CD4-positive, alpha-beta T cell treated with Interleukin-1 beta for 1 hour (primary cell): ENCODE measurements at places on chromosomes 7 and 10.

- no peak for DNase-seq
Observed at GRCh38 chr7:112989531-112989930, 97.1 kb downstream of the GPR85 start.

- no peak for DNase-seq
Observed at GRCh38 chr7:30896036-30896435, 15.6 kb upstream of the AQP1 start.

DNA sequence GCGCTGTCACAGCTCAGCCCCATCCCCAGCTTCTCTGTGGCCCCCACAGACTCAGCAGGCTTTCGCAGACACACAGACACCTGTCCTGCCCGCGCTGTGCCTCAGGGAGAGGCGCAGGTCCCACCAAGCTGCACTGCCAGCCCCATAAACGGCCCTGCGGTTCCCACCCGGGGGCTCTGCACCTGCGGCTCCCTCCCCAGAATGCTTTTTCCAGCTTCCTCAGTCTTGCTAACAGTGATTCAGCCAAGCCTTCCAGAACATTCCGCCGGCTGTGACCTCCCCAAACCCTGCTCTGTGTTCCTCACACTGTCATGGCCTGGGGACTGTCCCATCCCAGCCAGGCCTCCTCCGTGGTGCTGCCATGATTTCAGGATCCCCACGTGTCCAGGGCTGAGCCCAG lies 27.8 kb upstream of the TNRC18 start:
- no peak for DNase-seq

GRCh38 chr10:98382691-98383101 lies 32.3 kb downstream of the PYROXD2 start:
- no peak for DNase-seq

DNA sequence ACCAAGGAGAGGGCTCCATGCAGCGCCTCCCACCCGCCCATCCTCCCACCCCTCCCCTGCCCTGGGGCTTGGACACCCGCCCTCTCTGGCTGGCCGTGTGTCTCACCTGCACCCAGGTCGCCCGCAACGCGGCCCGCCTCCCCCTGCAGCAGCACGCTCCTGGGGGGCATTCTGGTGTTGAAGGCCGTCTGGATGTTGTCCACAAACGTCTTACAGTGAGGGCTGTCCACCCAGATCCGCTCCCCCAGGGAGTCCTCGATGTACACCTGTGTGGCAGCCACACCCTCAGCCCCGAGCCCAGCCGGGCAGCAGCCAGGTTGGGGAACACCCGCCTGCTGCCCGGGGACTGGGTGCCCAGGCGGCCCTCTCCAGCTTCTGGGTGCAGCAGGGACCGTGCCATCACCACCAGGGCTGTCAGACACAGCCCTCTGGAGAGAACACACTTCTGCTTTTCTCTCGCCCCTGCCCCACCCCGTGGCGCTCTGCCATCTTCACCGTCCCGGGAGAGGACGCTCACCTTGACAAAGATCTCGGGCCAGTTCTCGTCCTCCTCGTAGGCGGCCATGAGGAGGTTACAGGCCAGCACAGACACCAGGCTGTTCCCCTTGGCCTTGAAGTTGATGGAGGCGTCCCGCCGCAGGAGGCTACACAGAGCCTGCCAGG lies 4.7 kb downstream of the INTS1 start:
- DNase-seq = no peak

GRCh38 chr10:127854769-127855590 lies 37.8 kb downstream of the CLRN3 start:
- DNase-seq = no peak

DNA sequence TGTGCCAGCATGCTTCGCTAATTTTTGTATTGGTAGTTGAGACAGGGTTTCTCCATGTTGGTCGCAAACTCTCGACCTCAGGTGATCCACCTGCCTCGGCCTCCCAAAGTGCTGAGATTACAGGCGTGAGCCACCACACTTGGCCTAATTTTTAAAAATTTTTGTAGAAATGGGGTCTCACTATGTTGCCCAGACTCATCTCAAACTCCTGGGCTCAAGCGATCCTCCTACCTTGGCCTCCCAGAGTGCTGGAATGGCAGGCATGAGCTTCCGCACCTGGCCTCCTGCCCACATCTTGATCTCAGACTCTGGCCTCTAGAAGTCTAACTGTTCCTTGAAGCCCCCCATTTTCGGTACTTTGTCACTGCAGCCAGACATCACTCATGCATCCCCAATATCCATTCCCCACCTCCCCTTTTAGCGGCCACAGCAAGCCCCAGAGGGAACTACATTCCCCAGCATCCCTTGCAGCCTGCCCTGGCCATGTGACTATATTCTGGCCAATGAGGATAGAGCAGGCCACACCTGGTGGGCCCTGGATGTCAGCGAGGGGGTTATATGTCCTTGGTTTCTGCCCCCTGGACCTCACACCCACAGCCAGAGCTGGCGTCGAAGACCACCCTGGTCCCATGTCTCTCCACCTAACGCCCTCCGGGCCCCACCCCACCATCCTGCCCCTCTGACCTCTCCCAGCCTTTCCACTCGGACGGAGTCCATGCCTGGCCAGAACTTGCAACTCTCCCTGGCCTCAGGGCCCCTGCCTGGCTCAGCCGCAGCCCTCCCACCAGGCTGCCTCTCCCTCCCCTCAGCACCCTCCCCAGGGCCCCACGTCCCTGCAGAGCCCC lies 33.8 kb downstream of the MICALL2 start:
- DNase-seq = no peak

DNA sequence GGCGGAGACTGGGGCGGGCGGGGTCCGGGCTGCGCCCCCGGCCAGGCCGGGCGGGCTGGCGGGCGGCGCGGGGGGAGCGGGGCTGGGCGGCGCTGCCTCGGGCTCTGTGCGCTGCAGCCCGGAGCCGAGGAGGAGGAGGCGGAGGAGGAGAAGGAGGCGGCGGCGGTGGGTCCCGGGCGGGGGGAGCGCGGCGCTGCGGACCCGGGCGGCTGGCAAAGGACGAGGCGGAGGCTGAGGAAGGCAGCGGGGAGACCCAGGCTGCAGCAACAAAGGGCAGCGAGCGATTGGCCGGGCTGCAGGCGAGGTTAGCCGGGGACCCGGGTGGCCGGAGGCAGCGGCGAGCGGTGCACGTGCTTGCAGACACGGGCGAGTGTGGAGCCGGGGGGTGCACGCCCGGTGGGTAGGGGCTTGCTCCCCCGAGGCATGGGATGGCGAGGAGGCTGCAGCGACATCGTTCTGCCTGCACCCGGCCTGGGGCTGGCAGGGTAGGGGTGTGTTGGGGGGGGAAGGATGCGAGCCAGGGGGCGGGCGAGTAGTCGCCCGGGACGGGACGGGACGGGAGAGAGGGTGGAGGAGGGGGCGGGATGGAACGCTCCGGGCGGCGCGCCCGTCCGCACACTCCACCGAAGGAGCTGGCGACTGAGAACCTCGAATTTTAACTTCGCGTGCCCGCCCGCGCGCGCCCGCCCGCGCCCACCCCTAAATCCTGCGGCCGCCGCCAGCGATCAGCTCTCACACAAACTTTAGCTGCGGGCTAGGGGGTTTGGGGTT lies 844 bp upstream of the KAT6B start:
- DNase-seq = no peak

DNA sequence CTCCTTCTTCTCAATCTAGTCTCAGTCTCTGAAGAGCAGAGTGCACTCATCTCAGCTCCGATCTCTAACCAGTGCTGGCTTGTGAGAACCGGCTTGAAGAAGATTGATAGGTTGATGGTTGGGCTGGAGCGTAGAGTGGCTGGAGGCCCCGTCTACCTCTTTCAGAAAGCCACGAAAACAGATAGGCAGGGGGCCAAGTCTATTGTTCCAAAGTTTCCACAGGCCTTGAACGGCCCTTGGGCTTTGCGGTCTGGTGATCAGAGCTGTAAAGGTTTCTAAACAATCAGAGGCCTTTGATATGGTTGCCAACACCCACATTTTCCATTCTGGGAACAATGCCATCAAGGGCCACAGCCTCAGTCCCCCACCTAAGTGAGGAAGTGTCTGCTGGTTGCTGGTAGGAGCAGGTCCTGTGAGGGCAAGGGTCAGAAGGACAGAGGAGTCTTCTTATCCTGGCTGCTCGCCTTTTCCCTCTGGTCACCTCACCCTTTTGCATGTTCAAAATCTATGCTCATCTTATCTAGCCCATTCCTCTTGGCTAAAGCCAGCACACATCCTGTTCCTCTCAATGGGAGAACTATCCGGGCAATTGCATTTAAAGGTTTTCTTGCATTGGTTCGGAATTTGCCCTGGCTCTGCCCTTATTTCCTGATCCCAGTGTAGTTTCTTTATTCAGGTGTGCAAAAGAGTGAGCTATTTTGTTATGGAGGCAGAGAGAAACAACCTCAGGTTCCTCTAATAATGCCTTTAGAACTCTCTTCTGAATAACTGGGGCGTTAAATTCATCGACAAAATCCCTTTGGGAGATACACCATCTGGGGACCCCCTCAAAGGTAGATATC lies 70.3 kb upstream of the KMT2E start:
- DNase-seq = peak; percentile 72

GRCh38 chr10:33164060-33164709 lies 170.3 kb downstream of the NRP1 start:
- DNase-seq = no peak

GRCh38 chr10:52318822-52319464 lies 4.9 kb downstream of the DKK1 start:
- DNase-seq = no peak

DNA sequence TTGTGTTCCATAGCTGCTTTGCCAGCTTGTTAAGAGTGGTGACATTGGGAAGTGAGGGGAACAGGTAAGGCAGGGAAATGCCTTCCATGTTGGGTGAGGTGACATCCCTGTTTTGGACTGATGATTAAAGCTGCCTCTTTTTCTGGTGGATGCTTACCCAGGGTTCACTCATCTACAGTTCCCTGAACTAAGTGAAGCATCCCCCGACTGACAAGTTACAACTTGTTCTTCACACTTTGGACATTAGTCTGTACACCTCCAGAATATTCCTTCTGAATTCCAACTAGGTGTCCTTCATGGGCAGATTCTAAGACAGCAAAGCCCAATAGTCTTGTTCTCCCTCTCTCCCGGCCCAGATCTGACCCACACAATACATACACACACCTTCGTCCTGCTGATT lies 63.4 kb downstream of the HDAC9 start:
- DNase-seq = no peak

- no peak for DNase-seq
Observed at GRCh38 chr10:87038286-87038717, 18.2 kb downstream of the FAM25A start.

DNA sequence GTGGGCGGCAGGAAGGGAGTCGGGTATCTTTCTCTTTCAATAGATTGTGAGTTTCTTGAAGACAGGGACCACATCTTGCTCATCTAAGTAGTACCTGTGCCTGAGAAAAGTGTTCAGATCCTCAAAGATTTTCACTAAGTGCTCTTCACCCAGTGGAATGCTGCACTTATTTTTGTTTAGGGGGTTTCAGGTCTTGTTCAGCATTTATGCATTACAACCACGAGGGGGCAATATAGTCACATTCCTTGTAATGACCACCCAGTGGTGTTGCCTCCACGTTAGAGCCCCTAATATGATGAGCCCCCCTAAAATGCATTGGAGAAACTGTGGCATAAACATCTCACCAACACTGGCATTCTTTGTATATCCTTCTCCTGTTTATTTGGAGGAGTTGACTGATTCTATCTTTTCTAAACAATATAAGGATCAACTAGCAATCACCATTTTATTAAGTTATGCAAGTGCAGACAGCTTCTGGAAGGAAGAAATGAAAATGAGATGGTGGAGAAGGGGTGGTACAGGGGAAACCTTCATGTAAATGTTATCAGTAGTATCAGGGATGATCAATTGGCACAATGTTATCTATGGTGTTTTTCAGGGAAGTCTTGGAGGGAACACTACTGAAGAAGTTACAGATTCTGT lies 3.1 kb upstream of the PAPSS2 start:
- DNase-seq = no peak

DNA sequence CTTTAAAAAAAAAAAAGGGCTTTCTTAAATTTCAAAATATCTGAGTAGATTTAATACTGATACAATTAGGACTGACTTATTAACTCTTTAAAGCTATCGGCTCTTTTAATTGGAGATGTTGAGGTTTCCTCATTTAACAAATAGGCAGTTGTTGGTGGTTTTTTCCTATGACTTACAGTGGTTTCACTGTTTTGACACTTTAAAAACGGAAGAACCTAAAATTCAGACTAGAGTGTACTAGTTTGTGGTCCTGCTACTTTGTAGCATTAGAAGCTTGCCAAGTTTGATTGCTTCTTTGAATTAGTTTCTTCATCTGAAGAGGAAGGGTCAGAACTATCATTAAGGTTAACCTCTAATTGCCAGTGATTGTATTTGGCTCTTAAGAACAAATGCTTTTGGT lies 27.7 kb downstream of the CUL1 start:
- DNase-seq = no peak

DNA sequence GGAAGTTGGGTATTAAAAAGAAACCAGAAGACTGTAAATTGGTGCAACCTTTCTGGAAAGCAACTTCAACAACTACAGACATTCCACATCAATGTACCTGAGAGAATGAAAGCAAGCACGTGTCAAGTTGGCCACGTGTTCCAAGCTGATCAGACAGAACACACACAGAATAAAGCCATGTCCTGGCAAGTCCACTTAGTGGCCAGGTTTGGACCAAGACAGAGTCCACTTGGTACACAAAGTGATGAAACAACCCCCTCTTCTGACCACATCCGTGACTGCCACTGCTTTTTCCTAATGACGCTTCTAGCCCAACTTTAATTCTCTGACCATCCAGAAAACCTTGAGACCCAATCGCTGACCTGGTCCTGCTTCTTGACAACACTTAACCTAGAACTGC lies 109.4 kb downstream of the ABLIM1 start:
- DNase-seq = no peak

- no peak for DNase-seq
Observed at GRCh38 chr7:52030722-52031121, 714.1 kb upstream of the COBL start.

DNA sequence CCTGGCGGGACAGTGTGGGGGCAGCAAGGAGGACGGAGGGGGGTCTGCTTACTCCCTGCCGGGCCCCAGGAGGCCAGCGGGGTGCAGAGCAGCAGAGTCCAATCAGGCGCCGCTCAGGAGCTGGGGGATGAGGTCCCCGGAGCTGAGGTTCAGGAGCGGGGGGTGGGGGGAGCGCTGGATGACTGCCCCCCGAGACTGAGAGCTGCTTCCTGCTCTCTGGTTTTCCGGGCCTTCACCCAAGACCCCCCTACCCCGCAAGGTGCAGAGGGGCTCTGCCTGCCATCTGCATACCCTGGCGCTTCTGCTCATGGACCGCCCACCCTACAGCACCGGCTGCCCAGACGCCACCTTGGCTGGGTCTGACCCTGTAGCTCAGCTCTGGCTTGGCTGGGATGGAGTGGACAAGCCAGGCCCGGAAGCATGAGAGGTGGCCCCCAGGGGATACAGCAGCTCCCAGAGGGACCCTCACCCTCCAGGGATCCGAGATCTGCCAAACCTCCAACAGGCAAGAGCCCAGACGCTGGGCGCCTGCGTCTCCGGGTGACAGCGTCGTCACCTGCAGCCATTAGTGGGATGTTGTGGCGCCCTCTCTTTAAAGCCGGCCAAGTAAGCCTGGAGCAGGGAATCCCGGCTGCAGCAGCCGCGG lies 930 bp downstream of the KNDC1 start:
- no peak for DNase-seq

DNA sequence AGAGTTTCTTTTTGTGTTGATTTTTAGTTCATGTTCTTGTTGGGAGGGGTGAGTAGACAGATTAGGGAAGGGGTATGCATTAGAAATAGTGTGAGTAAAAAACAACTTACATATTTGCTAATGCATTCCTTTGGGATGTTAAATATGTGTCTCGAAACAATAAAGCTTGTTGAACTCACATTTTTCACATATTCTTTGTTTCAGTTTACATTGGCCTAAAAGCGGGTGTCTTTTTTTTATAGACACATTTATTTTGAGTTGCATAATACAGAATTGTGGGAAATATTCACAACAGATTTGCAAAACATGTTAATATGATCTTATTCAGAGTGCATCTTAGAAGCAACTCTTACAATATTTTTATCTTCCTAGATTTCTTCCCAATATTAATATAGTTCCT lies 337.5 kb upstream of the CNTNAP2 start:
- DNase-seq = no peak
